ENCODE measurements at places on chromosomes 1 and 21.

DNA sequence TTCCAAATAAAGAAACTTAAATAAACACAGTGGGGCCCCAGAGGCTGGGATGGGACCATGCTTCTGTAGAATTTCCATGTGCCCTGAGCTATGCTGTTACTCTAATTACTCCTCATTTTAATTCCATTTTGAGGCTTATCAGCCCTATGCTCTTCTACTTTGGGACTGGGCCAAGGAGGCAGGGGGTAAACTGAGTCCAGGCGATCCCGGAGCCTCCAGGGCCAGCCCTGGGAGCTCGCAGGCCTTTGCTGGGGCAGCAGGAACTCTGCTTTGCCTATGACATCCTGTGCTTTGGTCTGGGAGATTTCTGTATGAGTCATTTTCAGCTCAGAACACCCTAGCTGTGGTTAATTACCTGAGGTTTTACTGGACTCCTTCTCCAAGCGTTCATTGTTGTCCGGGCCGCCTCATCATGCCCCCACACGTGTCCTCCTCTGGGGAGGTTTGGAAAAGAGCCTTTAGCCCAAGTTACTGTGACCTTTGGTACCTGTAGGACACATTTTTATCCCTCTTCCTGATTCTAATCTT is 95.7 kb downstream of the RHOU start:
- no peak for DNase-seq

DNA sequence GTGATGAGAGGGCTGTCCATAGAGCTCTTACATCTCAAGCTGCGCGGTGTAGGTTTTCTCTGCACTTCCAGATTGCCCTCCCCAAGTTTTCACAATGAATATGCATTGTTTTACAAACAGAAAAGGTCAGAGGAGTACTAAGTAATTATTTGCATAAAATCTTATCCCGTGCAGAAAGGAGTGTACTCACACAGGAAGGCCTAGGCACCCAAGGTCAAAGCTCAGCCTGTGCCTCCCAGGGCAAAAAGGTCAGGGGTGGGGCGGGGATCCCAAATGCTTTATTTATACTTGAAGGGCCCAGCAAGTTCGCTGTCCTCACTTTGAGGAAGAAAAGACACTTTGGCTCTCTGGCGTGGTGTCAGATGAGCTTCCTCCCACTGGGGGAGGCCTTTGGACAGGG is 10.3 kb upstream of the KCNE1 start:
- DNase-seq = no peak

- no peak for DNase-seq
Measured at GRCh38 chr1:197980457-197980856, 63.3 kb downstream of the LHX9 start.

DNA sequence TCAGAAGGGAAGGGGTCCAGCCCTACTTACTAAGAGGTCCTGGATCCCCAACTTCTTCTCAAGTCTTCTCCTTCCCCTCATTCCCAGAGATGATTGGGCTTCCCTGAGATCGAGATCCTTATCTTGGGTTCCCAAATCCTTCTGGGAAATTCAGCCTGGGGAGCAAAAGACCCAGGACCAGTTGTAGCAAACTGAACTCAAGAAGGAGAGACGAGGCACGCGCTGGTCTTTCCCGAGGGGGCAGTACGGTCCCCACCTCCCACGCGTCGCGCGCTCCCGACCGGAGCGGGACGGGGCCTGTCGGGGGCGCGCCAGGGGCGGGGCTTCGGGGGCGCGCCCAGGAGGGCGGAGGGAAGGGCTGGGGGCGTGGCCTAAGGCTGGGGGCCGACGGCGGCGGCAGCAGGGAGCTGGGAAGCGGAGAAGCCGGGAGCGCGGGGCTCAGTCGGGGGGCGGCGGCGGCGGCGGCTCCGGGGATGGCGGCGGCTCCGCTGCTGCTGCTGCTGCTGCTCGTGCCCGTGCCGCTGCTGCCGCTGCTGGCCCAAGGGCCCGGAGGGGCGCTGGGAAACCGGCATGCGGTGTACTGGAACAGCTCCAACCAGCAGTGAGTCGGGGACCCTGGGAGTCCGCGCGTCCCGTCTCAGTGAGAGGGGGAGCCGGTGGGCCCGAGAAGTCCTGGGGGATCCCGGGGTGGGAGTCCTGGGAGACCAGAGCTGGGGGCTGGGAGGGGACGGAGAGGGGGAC is at the start of gene EFNA3:
EFNA3 (plus strand) TSS at position 369 of the 741 bp plus-strand sequence; CDS start at position 474, 105 bp downstream.
- DNase-seq = no peak

DNA sequence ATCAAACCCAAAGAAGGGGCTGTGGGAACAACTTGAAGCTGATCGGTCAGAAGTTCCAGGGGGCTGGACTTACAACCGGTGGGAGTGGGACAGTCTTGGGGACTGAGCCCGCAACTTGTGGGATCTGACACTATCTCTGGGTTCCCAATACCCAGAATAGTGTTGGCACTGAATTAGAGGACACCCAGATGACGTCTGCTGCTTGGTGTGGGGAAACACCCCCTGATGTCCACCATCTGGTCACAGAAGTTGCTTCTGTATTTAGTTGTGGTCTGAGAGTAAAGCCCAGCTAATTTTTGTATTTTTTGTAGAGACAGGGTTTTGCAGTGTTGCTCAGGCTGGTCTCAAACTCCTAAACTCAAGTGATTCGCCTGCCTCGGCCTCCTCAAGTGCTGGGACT is 28.8 kb downstream of the SERBP1 start:
- DNase-seq = no peak

DNA sequence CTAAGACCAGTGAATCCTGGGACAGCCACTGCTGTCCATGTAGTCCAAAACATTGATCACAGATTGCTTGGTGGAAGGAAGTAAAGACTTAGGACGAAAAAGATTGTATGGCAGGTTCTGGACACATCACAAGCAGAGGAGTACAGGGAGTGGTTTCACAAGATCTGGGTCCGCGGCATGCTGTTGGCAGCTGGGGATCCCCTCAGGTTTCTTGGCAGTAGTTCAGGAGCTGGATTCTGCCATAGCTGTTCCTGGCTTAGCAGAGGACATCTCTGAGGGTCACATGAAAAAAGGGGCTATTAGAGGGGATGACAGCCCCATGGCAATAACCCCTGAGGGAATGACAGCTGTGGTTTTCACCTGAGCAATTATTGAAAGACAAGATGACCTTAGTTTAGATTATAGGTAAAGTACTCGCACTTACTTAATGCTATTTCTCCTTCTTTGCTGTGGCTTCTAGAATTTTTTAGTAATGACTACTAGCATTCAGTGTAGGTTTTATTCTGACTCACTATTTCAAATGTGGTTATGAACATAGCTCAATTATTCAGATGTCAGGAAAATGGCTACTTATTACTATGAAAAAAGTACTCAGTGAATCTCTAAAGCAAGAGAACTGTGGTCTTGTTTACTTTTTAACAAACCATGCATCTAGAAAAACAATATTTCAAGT is 8.2 kb downstream of the KRTAP27-1 start:
- DNase-seq = no peak

DNA sequence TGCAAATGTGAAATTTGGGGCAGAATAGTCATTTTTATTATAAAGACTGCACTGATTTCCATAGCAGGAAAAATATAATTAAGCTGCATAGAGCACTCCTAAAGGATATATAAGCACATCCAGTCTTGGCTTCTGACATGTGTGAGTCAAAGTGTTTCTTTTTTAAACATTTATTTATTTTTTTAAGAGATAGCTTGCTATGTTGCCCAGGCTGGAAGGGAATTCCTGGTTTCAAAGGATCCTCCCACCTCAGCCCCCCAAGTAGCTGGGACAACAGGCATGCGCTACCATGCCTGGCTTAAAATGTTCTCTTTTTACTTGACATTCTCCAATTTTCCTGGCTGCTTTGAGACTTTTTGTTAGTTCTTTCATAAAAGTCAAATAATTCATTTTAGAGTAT is 126.1 kb downstream of the HMCN1 start:
- no peak for DNase-seq

DNA sequence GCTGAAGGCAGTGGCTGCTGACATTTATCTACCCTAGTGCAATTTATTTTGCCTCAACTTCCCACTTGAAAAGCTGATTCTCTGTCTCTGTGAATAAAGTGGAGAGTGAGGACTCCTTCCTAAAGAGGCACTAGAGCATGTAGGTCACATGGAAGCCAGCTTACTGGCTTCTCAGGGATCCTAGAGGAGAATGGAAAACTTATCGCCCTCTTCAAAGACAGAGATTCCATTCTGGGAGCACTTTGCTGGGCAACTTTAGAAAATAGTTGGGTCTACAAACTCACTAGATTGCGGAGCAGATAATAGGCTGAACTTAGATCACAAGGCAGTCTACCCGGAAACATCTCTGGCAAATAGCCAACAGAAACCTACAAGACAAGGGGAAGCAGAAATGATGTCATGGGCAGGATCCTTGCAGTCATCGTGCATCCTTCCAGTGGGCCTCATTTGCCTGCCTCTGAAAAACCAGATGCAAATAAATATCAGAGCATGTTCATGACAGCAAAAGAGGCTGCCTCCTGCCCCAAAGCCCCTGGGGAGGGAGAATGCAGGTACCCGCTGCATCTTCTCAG is 104.8 kb upstream of the BARHL2 start:
- no peak for DNase-seq

DNA sequence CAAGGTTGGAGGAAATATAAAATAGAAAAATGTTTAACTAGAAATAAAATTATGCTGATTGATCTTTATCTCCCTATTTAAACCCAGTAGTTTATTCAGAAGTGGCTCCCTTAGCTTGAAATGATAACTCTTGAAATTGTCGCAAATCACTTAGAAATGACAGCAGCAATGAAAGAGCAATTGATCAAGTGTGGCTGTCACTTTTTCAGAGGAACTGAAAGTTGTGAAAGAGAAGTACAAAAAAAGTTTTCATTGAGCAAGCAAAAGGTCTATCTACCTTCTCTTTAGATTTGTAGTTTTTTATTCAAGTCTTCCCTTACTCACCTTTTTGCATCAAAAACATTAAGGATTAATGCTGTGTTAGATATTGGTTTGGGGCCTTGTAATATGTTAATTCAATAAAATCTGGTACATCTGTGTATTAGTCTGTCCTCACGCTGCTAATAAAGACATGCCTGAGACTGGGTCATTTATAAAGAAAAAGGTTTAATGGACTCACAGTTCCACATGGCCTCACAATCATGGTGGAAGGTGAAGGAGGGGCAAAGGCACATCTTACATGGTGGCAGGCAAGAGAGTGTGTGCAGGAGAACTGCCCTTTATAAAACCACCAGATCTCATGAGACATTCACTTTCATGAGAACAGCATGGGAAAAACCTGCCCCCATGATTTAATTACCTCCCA is 48.3 kb downstream of the LRRC8C start:
- peak; percentile 42 for DNase-seq

DNA sequence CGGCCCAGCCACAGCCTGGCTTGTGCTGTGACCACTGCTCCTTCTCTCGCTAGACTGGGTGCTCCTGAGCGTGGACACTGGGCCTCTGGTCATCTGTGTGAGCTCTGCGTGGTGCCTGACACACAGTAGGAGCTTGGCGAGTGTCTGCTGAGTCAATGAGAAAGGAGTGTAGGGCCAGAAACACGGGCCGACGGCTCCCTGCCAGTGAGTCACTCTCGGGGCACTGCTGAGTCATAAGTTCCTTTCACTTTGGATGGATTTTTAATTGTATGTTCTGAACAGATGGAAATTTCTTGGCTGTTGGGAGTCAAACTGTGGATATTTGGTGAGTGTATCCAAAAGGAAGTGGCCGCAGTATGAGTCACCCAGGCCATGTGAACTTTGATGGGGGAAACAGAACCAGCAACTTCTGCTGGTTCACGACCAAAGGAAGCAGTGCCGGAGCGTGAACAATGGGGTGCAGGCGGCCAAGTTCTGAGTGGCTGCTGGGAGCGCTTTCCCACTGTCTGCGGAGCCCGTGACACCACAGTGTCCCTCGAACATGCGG is 41.0 kb upstream of the COL18A1 start:
- DNase-seq = peak; percentile 37

GRCh38 chr1:78586572-78586971 is 33.7 kb upstream of the IFI44L start:
- no peak for DNase-seq

DNA sequence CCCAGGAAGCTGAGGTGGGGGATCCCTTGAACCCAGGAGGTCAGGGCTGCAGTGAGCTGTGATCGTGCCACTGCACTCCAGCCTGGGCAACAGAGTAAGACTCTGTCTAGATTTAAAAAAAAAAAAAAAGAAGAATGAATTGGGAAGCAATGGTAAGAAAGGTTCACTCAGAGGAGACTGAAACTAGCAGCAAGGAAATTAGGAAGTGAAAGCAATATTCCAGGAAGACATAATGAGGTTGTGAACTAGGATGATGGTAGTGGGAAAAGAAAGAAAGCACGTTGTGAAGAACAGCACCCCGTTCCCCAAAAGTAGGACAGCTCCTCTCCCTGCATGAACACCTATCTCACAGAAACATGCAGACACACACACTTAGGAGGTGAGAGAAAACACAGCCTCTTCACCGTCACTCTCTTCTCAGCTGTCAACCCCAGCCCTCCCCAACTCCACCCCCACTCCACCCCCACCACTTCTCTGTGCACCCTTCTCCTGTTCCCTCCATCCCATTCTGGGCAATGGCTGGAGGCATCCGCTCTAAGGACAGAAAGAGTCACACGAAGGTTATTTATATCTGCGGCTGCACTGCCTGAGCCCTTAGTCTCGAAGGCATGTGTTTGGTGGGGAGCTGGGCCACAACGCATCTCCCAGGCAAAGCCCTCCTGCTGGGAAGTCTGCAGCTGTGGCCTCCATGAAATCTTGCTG is 101.8 kb upstream of the LPGAT1 start:
- no peak for DNase-seq

GRCh38 chr1:117216718-117217117 is 6.0 kb upstream of the VTCN1 start:
- DNase-seq = no peak

GRCh38 chr1:39657923-39658485 is 13.9 kb downstream of the NT5C1A start:
- peak; percentile 68 for DNase-seq

DNA sequence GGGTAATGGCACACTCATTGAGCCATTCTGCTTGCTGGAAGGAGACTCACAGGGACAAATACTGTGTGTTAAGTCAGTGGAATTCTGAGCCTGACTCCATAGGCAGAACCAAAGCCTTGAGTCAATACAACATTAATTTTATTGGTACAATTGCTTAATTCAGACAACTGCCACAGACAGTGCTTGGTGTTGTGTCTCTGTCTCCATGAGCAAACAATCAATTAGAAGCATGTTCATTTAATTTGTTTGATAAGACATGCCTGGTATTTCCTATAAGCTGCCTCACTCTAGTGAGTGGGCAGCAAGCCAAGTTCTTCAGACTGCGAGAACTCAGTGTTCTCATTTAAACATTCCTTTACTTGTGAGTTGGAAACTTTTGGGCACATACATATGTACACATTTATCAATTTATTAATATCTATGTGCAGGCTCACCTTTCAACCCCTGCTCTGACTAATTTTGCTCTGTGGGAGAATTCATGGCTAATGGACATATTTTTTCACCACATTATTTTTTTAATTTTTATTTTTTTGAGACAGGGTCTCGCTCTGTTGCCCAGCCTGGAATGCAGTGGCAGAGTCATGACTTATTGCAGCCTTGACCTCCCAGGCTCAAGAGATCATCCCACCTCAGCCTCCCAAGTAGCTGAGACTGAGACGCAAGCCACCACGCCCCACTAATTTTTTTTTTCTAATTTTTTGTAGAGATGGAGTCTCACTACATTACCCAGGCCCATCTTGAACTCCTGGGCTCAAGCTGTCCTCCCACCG is 4.5 kb upstream of the SRSF10 start:
- DNase-seq = no peak

- DNase-seq = no peak
Measured at GRCh38 chr1:35559317-35559944, 1.8 kb downstream of the NCDN start.

- no peak for DNase-seq
Measured at GRCh38 chr1:173448945-173449344, 28.2 kb upstream of the PRDX6 start.

- no peak for DNase-seq
Measured at GRCh38 chr1:25790472-25790871, 9.5 kb upstream of the SELENON start.

Measured in CD14-positive monocyte (primary cell).